ENCODE measurements at places on chromosomes 3 and 15. TPM values are rescaled to one million over a fixed set of nuclear protein-coding genes. Genes with fewer than 3 reads are reported as not detected.

The DET1 gene
- 7.9 TPM for polyA plus RNA-seq

The TTLL13 gene
- 0.05 TPM for polyA plus RNA-seq

The CHRNA5 gene
- 2.6 TPM for polyA plus RNA-seq

The CD200R1 gene
- 1.1 TPM for polyA plus RNA-seq

The CASR gene
- 0.25 TPM for polyA plus RNA-seq

The OR4F6 gene
- not detected for polyA plus RNA-seq

The TMEM207 gene
- not detected for polyA plus RNA-seq

The CLSTN2 gene
- polyA plus RNA-seq, result 1.1 TPM

The SLC33A1 gene
- 14.2 TPM for polyA plus RNA-seq

The ECT2 gene
- 4.0 TPM for polyA plus RNA-seq

GRCh38 chr15:45442507-45443135 lies 64.3 kb upstream of the GATM start:
- DNase-seq, result no peak

DNA sequence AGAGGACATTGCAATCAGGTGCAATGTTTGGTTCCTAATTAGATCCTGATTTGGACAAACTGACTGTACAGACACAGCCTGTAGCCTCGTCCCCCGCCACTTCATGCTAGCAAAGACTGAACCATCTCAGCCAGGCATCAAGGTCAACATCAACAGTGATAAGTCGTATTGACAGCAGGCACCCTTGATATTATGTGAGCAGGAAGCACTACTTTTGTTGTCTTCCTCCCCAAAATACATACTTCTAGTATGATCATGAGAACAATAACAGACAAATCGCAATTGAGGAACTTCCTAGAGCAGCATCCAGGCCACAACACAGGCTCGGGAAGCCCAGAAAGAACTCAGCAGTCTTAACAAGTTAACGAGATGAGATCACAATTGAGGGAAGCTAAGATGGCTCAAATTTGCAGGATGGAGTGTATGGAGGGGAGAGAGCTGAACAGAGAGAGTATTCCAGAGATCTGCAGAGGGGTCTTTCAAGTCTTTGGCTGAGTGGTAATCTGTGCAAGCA lies 20.4 kb downstream of the TGM5 start:
- no peak for DNase-seq

DNA sequence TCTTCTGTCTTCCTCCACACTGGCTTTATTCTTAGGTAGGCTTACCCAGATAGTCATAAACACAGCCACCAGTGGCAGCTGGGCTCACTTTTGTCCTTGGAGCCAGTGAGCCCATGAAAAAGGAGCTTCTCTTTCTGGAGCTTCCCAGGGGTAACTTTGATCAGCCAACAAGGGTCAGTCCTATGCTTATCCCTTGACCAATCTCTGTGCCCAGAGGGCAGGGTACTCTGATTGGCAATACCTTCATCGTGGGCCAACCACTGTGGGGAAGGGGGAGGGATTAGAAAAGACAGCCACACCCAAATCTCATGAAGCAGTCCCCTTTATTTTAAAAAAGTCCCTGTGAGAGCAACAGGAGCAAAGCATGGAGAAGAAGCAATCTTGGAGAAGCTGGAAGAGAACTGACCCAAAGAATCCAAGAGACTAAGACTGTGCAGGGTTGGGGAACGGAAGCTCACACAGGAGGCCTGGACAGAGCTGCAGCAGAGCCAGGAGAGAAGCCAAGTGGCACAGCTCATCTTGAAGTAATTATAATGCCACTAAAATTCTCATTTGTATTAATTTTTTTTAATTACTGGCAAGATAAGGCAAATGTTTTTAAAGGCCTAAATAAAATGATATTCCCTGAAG lies 70.4 kb downstream of the SSUH2 start:
- no peak for DNase-seq

- no peak for DNase-seq
Observed at GRCh38 chr15:70120958-70121623, 23.4 kb upstream of the TLE3 start.

DNA sequence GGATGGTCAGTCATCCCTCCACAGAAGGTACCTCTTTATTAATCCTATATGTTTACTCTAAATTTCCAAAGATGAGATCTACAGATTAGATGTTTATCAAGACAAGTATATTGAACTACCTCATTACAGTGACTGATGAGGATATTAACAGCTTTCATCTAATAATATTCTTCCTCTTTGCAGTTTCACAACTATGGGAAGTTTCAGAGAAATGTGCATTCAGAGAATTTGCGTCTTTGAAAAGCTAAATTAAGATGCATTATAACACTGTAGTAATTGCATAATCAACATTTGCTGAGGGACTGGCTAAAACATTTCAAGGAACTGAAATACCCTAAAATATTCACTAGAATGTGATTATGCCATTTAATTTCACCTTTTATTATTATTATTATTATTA lies 46.7 kb downstream of the MCF2L2 start:
- no peak for DNase-seq

DNA sequence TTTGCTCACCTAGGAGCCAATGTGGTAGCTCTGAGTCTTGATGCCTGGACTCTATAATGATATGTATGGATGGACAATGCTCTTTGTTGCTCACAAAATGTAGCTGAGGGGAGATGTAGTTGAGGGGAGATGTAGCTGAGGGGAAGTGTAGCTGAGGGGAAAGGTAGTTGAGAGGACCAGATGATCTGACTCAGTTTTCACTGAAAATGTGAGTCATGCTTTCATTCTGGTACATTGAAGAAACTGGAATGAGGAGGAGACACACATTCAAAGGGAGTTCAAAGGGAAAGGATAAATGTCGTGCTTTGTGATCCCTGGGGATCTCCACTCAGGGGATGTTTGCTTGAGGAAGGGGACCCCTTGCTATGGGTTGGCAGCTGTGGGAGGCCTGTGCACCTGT lies 302.9 kb upstream of the TRIM42 start:
- no peak for DNase-seq

DNA sequence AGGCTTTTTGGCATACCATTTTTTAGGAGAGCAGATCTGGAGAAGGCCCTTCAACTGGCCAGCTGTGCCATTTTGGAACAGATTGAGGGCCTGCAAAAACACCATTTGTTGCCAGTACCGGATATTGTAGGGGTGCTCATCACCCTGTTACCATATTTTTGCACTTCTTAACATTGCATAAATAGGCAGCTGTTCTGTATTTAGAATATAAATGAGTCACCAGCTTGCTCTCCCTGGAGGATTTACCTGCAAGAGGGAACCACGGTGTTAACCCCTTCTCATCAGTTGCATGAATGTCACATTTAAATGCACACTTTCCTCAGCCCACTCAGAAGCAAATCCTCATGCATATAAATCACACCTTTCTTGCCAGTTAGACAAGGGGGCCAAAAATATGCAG lies 435.6 kb downstream of the ROBO2 start:
- DNase-seq, result no peak

DNA sequence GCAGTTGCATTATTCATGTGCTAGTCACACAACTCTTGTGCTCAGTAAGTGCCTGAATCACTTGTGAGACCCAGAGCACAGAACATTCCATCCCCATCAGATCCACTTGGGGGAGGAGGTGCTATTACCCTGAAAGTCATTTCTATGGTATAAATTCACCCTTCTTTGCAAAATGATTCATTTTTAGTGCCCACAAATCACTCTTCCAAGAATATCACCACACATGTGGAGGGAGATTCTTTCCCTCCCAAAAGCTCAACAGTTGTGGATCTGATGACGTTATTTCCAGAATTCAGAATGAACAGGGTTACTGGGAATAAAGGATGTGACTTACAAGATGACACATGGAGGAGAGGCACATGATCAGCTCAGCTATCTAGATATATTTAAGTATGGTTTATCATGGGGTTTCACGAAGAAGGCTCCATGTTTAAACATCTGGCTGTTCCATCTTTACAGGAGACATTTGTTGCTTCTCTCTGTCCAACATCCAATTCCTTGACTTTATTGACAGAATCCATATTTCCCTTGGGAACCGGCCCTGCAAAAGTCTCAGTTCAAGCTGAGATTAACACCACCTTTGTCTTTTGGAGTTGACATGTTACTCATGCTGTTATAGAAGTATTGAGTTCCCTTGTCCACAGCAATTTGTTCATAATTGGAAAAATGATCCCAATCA lies 214.2 kb upstream of the PROK2 start:
- DNase-seq, result no peak

DNA sequence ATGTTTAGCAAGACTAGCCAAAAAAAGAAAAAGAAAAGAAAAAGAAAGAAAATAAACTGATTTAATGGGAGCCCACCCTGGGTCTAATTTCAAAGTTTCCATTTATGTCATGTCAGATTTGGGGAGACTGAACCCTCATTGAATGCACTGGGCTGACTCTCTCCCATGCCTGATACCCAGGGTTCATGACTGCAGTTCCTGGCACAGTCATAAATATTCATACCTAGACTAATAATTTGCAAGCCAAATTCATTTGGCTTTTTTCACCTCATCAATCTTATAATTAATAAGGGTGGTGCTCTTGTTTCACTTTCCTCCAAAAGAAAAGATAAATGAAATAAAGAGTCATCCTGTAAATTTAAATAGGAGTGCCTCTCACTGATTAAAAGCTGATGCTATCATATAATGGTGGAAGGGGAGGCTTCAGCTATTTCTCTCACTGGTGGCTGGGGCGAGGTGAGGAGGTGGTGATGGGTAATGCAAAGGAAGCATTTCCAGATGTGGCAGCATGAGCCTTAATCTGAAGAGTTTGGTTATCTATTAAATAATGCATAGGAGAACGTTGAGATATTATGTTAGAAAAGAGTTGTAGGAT lies 224.5 kb downstream of the MEIS2 start:
- DNase-seq, result no peak

GRCh38 chr15:33211176-33211808 lies 16.8 kb upstream of the FMN1 start:
- no peak for DNase-seq

- no peak for DNase-seq
Observed at GRCh38 chr3:119289404-119289770, 4.8 kb upstream of the ARHGAP31 start.

DNA sequence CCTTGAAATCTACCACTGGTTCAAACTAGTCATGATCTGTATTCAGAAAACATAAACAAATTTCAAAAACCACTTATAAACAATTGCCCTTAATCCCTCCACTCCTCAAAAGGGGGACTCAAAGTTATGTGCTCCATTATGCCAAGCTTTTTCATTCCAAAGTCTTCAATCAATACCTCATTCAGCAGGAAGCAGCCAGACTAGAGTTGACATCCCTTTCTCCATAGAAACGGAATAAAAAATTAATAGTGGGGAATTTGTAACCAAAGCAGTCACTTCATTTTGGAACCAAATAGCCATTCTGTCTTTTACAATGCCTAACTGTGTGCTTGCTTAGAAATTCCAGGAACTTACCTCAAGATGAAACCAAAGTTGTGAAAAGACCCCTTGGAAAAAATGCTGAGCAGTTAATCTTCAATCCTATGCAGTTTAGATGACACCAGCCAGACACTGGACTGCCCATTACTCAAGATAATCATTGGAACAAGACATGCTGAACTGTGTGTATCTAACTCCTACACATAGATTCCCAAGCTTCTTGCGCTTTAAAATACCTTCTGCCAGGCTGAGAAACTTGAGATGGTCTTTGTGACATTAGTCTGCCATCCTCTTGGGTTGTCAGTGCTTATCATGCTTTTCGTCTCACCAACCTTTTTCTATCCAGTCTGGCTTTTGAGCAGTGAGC lies 406.2 kb downstream of the PLOD2 start:
- DNase-seq, result no peak

DNA sequence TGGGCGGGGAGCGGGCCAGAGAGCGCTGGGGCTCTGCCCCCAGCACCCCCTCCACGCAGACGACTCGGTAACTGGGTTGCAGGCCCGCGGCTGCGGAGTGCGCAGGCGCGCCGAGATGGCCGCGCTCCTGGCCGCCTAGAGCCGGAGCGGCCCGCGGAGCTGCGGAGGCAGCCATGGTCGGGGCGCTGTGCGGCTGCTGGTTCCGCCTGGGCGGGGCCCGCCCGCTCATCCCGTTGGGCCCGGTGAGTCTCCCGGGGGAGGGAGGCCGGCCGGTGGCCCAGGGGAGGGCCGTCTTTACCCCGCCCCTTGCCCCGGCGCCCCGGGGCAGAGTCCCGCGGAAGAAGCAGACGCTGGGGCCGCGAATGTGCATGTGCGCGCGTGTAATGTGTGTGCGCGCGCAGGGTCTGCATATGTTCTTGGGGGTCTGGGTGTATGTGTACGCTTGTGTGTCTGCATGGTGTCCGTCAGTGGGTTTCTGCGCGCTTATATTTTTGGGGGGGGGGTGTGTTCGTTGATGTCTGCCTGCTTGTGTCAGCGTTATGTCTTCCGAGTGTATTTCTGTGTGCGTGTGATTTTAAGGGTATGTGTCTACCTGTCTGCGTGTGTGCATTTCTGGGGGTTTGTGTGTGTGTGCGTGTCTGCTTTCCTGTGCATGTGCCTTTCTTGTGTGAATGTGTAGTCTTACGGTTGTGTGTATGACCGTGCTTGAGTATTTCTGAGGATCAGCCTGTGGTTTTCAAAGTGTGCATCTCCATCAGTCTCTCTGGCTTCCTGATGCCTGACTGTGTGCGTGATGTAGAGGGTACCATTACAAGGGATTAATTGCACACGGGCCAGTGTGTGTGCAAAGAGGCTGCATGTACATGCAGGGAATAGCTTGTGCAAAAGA lies at the start of gene ABHD14A:
TSS of gene ABHD14A (plus strand) at position 102 of the 889 bp plus-strand sequence. CDS start at position 174, 72 bp downstream.
- no peak for DNase-seq

- DNase-seq, result no peak
Observed at GRCh38 chr3:129343643-129344360, 65.1 kb downstream of the HMCES start.

DNA sequence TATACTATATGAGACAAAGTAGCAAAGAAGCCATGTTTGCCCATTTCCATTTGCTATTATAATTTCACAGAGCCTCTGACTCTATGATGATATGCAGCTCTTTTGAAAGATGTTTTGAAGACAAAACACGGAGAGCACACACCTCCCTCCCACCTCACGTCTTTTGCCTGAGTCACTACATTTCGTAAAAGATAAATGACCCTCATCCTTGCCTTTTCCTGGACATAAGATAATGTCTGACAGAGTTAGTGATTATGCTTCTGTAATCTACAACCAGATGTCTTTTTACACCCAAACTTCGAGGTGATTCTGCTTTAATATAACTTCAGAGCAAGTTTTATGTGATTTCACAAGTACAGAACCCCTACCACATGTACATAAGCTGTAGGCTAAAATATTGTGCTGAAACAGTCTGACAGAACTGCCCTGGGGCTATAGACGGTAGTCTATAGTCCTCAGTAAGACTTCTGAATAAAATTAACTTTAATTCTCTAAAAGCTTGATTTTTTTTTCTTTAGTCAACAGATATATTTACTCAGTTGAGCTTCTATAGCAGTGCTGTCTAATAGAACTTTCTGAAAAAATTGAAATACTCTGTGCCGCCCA lies 99.9 kb downstream of the CD200R1L start:
- no peak for DNase-seq

GRCh38 chr3:169579116-169579710 lies 84.3 kb downstream of the MECOM start:
- DNase-seq, result no peak

DNA sequence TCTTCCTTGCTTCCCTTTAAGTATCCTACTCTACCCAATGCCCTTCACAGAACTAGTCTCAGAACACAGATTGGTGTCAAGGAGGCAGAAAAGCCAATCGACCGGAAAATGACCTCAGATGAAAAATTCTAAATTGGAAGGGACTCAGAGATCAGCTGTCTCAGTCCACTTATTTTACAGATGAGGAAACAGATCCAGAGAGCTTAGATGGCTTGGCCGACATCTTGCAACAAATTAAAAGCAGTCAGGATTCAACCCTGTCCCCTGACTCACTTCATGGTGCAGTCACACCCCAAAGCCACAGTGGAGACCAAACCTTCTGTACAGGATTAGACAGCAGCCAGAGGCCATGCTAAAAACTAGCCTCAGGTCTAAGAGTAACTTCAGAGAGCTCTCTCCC lies 169.3 kb upstream of the BHLHE40 start:
- no peak for DNase-seq

- no peak for DNase-seq
Observed at GRCh38 chr3:126464494-126464893, 11.2 kb downstream of the ZXDC start.
